ENCODE measurements at places on chromosomes 3 and 15.

- DNase-seq = no peak
These were observed 23.0 kb downstream of the CP start for GRCh38 chr3:149198611-149199010.

DNA sequence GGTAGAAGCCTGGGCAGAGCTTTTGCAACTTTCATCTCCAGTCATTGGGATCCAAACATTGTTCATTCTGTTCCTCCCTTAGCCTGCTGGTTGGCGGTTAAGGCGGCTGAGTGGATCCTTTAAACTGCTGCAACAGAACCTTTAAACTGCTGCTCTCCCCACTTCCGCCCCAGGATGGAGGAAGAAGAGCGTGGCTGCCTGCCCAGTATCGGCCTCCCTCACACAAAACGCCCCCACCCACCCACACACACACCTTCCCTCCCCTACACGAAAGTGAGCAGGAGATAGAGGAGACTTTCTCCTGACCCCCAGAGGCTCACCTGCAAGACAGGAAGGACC, 460 bp upstream of the ZMAT3 start:
- peak; percentile 51 for DNase-seq

DNA sequence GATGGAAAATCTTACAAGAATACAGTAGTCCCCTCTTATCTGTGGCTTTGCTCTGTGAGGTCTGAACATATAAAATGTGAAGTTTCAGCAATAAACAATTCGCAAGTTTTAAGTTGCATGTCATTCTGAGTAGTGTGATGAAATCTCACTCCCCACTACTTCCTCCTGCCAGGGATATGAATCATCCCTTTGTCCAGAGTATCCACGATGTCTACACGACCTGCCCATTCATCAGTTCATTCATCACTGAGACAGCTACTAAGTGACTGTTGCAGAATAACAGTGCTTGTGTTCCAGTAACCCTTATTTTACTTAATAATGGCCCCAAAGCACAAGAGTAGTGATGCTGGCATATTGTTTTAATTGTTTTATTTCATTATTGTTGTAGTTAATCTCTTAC, 489.2 kb upstream of the UBE2E2 start:
- no peak for DNase-seq

GRCh38 chr3:10627884-10628572, 122.6 kb upstream of the ATP2B2 start:
- no peak for DNase-seq

GRCh38 chr3:110708156-110708555, 363.5 kb upstream of the NECTIN3 start:
- DNase-seq = no peak

DNA sequence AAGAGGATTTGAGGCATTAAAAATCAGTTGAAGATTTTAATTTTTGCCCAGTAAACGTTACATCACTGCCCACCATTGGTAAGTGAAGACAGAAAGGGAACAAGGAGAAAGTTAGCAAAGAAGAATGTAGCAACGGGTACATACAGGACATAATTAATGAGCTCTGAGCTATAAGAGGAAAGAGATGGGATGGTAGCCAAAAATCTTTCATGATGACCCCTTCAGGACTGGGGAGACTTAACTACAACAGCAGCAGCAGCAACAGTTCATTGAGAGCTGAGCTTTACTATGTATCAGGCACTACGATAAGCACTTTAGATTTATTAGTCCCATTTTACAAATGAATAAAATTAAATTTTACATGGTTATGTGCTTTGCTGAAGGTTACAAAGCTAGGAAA, 18.4 kb downstream of the EMC4 start:
- no peak for DNase-seq

DNA sequence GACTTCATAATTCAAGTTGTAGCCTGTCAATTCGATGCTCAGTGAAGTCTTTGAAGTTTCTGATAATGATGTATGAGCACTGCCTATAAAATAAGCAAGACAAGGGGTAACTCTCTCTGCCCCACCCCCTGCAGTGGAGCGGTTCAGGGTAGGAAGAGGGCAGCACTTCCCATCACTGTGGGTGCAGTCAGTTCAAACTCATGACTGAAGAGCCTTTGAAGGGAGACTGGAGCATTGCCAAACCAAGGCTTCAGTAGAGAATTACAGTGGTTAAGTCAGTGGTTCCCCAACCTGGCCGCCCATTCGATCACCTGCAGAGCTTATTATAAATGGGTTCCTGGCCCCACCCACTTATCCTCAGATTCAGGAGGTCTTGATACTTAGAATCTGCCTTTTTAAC, 190.6 kb downstream of the SHQ1 start:
- DNase-seq = peak; percentile 27

DNA sequence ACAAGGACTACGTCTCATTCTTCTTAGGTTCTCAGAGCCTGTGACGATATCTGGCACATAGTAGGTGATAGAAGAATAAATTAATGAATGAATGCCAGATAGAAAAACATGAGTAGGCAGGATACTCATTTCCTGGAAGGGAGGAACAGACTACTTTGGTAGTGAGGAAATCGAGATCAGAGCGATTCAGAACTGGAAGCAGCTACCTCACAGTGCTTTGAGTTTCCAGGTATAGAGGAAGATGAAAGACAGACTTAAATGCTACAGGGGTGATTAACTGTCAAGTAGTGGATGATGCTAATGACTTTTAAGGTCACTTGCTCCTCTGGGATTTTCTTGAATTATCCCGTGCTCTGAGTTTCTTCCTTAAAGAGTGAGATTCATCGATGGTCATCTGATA, 951.5 kb upstream of the CFAP20DC start:
- DNase-seq = no peak

DNA sequence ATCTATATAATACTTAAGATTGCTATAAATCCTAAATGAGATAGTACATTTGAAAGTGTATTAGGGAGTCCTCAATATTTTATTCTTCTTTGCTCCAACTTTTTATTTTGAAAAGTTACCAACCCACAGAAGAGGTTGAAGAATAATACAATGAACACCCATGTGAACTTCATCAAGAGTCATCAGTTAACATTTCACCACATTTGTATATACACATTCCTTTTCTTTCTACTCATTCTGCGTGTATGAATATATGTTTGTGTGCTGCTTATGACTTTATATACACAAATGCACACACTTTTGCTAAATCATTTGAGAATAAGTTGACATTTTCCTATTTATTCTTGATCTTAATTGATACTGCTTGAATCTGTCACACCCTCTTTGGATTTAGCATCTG, 193.3 kb upstream of the CGNL1 start:
- DNase-seq = no peak

- DNase-seq = peak; percentile 78
These were observed 166.1 kb downstream of the ZNF621 start for GRCh38 chr3:40690749-40691451.

DNA sequence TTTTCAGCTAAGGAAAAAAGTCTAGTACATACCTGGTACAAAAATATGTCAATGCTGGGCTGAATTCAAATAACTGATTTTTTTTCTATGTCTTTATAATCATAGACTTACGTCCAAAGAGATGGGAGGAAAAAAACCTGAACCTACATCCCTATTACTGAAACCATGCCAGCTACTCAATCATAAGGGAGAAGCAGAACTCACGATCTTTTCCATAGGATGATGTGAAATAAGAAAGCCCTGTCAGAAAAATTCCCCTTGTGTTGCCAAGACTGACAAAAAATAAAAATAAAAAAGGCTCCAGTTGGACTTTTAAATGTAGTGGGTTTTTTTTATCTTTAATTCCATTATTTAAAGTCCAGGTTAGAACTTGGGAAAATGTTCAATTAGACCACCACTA, 3.3 kb downstream of the MSL2 start:
- DNase-seq = no peak

GRCh38 chr15:50425219-50425618, 1.0 kb downstream of the USP8 start:
- no peak for DNase-seq

GRCh38 chr3:120688121-120688520, 6.1 kb upstream of the HGD start:
- no peak for DNase-seq

DNA sequence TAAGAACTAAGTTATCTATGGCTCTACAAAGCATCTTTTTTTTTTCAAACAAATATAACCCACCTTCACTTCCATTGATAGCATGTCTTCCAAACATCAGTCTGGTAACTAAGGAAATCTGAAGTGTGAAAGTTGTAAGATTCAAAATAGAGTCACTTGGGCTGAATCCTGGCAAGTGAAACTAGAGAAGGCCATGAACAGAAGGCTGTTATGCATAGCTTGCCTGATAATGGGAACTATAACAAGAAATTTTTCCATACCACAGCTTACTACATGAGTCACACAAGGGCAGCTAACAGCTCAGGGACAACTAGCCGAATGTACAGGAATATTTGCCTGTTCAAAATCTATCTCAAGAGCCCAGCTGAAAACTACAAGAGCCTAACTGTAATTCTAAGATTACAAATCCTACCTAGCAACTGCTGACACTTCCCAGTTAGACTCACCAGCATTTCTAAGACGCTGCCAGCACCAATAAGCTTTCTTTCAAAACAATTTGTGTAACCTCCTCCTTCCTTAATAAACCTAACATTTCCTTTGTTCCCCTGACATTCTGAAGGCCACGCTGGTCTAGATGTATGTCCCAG, 1066.5 kb downstream of the PLOD2 start:
- no peak for DNase-seq

- no peak for DNase-seq
These were observed 35.2 kb downstream of the PYGO1 start for GRCh38 chr15:55552926-55553325.

GRCh38 chr3:27072810-27073651, 296.2 kb downstream of the NEK10 start:
- DNase-seq = no peak

DNA sequence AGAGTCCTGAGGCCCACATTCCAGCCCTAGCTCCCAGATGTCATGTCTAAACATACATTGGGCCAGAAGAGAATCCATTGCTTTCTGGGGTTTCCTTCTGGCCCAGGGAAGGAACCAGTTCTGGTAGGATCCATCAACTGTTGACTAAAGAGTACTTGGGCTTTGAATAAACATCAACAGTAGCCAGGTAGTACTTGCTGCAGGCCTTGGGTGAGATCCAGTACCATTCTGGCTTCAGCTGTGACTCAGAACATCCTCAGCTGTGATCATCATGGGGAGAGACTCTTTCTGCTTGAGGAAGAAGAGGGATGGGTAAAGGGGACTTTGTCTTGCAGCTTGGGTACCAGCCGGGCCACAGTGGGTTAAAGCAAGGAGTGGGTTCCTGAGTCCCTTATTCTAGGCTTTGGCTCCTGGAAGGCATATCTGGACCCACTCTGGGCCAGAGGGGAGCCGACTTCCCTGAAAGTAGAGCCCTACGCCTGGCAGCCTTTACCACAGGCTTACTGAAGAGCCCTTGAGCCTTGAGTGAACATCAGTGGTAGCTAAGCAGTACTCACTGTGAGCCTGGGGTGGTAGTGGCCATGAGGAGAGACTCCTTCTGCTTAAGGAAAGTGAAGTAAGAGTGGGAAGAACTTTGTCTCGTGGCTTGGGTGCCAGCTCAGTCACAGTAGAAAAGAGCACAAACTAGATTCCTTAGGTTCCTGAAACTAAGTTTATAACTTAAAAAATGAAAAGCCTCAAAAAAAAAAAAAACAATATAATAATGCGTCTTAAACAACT, 128.3 kb downstream of the GOLIM4 start:
- no peak for DNase-seq

GRCh38 chr3:39164414-39164813, 11.0 kb upstream of the CSRNP1 start:
- no peak for DNase-seq

DNA sequence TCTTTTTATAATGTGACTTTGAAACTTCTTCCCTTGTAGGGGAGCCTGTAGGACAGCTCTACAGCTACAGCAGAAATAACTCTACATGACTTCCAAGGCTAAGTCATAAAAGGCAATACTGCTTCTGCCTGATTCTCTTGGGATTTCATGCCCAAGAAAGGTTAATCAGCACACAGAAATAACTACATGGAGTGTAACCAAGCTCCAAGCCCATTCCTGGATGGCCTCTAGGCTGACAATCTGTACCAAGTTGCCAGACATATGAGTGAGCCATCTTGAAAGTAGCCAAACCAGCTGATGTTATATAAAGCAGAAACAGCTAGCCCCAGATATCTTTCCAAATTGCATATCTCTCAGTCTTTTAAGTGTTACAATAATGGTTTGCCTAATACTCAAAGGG, 75.8 kb upstream of the OSTN start:
- no peak for DNase-seq

DNA sequence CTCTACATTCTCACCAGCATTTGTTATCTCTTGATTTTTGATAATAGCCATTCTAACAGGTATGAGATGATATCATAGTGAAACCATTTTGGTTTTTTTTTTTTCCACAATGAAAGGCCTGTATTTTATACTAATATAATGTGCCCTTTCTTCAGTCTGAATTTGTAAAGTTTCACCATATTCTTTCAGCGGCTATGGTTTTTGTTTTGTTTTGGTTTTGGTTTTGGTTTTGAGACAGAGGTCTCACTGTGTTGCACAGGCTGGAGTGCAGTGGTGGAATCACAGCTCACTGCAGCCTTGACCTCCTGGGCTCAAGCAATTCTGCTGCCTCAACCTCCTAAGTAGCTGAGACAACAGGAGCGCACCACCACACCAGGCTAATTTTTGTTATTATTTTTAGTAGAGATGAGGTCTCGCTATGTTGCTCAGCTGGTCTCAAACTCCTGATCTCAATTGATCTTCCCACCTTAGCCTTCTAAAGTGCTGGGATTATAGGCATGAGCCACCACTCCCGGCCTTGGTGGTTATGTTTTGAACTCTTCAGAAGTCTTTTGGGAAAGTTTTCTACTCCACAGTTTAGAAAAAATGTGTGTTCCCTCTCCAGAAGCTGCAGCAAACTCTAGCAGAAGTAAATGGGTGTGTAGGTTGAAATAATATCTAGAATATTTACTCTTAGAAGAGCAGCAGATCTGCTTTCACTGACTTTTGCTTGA, 110.2 kb upstream of the UMPS start:
- no peak for DNase-seq

- DNase-seq = no peak
These were observed 20.8 kb downstream of the NFKBIZ start for GRCh38 chr3:101870138-101870537.

DNA sequence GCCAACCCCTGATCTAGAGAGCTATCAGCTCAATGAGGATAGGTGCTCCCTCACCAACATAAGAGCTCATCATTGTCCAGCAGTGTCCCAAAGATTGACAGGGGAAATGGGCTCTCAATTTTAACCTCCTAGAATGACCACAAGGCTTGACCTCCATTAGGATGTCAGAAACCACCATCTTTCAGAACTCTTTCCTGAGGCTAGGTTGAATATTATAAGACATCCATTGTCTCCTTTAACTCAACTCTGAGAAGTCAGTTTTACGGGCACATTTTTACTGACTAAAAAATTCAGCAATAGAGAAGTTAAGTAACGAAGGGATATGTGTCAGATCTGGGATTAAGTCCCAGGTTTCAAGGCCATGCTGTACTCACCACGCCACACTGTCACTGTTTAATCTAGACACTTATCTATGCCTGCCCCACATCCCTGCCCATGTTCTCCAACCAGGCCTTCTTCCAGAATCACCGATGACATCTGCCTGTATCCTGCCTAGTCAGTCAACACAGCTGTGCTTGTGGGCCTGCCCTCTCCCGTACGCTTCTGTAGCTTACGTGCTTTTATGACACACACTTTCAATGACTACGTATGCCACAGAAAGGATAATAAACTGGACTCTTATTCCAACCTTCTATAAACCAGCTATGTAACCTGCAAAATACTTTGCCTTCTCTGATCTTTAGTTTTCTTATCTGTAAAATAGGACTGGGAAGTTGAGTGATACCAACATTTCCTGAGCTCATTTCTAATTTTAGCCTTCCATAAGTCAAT, 17.1 kb upstream of the MUC13 start:
- peak; percentile 5 for DNase-seq

Data from NCI-H1092 treated with DMSO at 0.1 percent for 48 hours (cell line).